ENCODE measurements at places on chromosomes 12 and 14.
A peak's percentile ranks its signal among the peaks of the same experiment; 100 is the strongest.

GRCh38 chr14:23562822-23563472 is 4.6 kb downstream of the AP1G2 start:
- DNase-seq: peak; percentile 38

DNA sequence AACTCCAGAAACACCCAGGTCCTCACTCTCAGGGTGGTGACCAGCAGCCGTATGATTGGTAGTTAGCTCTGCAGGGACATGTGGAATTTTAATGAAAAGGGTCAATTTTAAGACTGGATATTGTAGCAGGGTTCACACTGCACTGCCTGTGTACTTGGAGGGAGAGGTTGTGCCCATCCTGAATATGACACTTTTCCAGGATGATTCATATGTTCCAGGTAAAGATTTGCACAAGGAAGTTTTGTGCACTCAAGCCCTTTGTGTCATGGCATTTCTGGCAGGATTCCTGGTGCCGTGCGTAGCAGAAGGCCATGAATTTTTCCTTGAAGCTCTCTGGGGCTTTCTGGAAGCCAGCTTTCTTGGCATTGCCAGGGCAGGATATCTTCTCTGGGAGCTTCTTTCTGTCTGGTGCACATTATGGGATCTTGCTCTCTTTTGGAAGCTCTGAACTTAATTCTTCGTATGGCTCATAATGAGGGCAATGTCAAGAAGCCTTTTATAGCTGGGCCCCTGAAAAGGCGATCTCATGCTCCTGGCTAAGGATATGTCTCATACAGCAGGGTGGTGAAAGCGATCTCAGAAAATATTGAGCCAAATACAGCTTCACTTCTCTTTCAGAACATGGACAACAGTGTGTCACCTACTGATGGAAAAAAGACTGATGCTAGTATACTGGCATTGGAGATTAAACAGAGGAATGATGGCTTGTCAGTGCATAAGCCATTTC is 1133.9 kb downstream of the AACS start:
- DNase-seq: no peak

GRCh38 chr12:63949902-63950301 is 105.4 kb downstream of the SRGAP1 start:
- DNase-seq: no peak

DNA sequence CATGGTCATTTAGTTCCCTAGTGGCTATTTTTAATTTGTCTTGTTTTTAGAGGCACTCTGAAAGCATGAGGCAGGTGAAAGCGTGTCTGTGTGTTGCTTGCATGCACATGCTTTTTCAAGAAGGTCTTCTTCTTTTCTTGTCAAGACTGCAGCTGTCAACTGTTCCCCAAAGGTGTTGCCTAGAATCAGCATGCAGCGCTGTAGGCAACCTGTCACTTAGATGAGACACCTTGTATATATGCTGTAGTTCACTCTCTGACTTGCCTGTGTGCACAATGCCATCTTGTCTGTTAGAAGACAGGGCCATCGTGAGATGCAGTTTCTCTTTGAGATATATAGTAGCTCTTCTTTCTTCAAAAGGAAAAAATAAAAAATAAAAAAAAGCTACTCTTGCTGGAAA is 885.7 kb downstream of the DIO2 start:
- no peak for DNase-seq

DNA sequence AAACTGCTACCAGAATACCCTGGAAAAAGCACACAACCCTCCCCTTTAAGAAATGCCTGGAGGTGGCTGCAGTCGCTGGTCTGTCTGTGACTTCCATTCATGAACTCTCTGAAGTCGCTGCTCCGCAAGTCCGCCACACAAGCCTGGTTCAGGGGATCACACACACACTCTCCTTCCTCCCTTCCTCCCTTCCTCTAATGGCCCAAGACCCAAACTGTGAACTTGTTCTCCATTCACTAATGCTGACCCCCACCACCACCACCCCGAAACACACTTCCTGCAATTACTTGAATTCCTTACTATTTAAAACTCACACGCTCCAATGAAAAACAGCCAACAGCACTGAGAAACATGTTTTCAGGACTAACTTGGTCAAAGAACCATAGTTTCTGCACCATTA is 1.0 kb upstream of the LMO3 start:
- DNase-seq: no peak

DNA sequence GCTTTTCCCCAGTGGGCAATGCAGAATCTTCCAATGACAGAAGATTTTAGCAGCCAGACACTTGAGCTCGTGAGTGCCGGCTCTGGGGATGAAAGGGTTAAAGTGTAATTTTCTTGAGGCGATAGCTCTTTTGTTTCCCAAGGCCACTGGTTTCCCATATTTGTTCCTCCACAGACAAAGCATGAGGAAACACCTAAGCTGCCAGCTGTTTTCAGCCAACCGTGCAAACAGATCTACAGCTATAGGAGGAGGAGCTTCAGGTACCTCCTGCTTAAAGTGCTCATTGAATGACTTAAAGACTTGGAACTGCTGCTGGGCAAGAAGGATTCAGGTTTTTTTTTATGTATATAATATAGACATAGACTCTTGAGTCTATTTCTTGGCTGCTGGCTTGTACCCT is 1311.5 kb downstream of the TMEM121 start:
- no peak for DNase-seq

GRCh38 chr14:104659146-104659545 is 30.3 kb upstream of the INF2 start:
- no peak for DNase-seq

DNA sequence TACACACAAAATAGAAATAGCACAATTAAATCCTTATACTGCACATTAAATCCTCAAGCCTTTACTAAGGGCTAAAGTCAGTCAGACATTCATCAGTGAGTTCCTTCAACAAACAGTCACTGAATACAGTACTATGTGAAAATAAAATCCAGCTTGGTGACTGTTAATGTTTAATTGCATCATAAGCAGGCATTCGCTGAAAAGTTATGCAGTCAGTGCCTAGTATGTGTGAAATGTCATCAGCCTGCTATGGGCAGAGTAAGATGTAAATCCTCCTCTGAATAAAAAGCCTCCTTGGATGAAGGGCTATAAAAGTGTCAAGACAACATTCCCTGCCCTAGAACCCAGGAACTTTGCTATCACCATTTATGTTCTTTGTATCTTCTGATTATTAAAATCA is 116.4 kb downstream of the PRICKLE1 start:
- DNase-seq: peak; percentile 8

- no peak for DNase-seq
Observed at GRCh38 chr14:50874757-50875156, 2.9 kb downstream of the ABHD12B start.

DNA sequence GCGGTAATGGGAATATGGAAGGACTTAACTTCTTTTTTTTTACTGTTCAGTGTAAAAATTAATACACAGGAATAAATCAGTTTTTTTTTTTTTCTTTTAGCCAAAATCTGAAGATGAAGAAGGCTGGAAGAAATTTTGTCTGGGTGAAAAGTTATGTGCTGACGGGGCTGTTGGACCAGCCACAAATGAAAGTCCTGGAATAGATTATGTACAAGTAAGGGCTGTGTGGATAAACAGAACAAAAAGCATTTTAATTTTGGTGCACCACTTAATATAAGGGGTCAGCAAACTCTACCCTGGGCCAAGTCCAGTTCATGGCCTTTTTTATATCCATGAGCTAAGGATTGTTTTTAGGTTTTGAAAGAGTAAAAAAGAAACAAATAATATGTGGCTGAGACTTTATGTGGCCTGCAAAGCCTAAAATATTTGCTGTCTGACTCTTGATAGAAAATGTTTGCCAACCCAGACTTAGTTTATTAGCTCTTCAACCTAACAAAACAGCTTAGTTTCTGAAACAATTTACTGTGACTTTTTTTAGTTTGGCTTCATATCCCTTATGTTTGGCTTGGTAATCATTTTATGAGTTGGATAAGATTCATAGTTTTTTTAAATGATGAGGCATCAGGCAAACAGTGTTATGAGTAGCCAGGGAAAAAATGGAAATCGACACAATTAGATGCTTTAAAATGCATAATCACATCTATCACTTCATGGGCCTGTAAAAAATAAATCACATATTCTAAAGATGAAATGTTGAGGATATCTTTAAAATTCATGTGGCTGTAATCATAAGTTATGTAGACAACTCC is 8.4 kb downstream of the GEMIN2 start:
- no peak for DNase-seq

- DNase-seq: no peak
Observed at GRCh38 chr14:49212721-49213120, 373.5 kb downstream of the RPS29 start.

GRCh38 chr14:104680056-104680805 is 9.2 kb upstream of the INF2 start:
- DNase-seq: peak; percentile 80

- no peak for DNase-seq
Observed at GRCh38 chr12:18153826-18154225, 63.8 kb upstream of the RERGL start.

DNA sequence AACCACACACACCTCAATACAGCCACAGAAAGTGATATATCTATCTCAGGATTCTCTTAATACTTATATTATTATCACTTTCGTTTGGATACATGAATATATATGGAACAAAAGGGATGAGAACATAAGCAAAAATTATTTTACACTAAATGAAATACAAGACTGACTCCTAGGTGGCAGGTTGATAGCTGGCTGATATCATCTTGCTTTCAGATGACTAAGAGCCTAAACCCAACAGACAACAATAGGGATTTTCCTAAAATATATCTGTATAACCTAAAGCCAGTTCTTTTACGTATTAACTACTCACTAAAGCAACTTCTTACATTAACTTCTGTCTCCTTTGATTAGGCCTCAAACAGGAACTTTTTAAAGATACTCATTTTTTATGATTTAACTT is 65.1 kb downstream of the BAZ1A start:
- no peak for DNase-seq

- no peak for DNase-seq
Observed at GRCh38 chr12:94678849-94679248, 28.5 kb upstream of the TMCC3 start.

- DNase-seq: peak; percentile 51
Observed at GRCh38 chr12:88052686-88053085, 23.5 kb upstream of the C12orf50 start.

DNA sequence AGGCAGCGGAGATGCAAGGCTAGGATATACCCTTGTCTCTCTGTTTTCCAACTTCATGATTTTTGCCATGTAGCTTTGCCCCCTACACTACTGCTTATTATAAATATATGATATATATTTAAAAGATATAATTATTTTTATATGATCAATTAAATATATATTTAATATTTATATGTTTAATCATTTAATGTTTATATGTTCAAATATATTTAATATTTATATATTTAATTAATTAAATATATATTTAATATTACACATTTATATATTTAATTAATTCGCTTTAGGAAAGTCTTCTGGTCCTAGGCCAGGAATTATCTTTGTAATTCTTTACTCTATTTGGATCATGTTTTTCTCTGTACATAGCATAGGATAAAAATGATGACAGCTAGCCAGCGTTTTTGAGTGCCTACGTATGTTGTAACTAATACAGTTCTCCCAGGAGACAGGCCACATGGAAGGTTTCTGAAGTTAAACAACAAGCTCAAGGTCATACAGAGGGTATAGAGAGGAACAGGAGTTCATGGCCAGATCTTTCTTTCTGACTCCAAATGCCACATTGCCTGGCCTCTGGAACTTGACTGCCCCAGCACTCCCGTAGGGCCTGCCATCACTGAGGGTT is 192.5 kb downstream of the KCNA5 start:
- no peak for DNase-seq

GRCh38 chr14:68214431-68214830 is 394.9 kb downstream of the RAD51B start:
- no peak for DNase-seq

DNA sequence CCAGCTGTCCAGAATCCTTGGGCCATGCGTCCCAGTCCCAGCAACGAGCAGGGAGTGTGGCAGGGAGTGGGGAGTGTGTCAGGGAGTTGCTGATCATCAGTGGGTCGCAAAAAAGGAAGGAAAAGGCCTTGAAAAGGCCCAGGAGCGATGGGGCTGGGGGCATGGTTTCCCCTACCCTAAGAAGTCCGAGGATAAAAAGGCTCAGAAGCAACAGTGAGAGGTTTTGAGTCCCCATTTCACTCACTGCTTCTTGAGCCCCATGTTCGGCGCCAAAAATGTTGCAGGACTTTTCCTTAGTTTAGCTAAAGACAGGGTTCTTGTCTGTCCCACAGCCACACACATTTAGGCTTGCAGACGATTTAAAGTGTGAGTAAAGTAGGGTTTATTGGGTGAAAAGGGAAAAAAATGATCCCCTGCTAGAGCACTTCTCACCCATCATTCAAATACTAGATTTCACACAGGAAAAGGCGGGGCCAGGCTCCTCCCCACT is 189.5 kb downstream of the KCNC2 start:
- DNase-seq: peak; percentile 1

DNA sequence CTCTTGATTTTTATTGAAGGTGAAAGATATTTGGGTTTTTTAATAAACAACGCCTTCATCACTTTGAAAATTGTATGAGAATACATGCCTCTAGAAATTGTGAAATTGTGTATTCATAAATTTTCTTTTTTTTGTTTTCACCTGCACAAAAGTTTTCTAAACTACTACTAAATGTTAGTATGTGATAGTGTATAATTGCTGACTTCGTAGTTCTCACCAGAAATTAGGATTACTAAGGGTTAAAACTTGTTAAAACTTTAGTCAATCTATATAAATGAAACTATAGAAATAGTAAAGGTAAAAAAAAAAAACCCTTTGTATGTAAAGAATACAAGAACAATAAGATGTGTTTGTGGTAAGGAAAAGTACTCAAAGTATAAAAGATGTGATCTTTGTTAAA is 496.5 kb upstream of the ATP2B1 start:
- DNase-seq: no peak

DNA sequence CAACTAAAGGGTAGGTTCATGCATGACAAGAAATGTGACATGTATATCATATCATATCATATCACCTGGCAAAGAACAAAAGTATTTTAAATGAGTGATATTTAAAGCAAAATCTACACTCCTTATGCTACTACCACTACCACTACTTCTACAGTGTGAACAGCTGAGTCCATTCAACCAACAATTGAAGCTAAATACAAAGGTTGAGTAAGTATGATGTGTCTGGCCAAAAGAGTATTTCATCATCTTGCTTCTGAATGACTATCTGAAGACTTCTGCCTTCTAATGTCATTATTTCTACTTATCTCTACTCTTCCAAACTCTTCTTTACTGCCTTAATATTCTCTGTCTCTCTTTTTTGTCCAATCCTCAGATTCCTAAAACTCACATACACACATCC is 292.6 kb upstream of the CAND1 start:
- no peak for DNase-seq

GRCh38 chr14:77148510-77149231 is 7.1 kb upstream of the ZDHHC22 start:
- DNase-seq: no peak

- DNase-seq: no peak
Observed at GRCh38 chr12:101925935-101926334, 48.6 kb downstream of the DRAM1 start.

All from brain microvascular endothelial cell (primary cell).